ENCODE measurements at places on chromosomes 2 and 18. TPM values are rescaled to one million over a fixed set of nuclear protein-coding genes. Genes with fewer than 3 reads are reported as not detected.

DNA sequence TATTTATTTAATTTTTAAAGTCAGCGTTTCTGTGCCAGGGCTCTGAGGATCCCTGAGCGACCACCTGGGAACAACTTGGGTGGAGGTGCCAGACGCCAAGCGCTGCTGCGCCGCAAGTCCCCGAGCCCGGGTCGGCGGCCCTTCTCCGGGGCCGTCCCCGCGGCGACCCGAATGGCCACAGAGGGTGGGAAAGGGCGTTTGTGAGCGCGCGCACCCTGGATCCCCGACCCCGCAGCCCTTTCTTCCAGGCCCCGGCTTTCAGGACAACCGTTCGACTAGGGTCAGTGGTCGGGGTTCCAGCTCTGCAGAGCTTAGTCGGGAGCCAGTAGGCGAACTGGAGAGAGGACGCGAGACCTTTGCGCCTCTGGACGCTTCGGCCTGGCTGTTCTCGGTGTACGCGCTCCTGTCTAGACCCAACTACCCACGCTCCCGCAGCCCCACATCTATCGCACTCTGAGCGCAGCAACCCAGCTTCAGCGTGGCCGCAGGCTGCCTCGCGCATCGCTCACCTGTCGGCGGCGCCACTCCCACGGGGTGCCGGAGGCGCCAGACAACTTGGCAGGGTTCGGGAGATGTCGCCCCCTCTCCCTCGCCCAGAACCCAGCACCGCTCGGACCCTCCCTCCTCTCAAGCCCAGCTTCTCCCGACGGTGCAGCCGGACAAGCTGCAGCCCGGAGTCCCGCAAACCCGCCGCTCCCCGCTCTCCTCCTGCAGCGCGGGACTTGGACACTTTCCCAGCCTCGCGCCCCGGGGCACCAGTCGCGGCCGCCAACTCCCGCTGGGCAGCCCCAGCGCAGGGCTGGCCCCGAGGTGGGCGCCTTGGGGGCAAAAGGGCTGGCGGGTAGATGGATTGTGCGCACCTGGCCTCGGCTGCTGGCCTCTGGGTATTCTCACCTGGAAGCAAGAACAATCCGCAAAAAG lies 758 bp downstream of the LYPD1 start:
- DNase-seq, result no peak

DNA sequence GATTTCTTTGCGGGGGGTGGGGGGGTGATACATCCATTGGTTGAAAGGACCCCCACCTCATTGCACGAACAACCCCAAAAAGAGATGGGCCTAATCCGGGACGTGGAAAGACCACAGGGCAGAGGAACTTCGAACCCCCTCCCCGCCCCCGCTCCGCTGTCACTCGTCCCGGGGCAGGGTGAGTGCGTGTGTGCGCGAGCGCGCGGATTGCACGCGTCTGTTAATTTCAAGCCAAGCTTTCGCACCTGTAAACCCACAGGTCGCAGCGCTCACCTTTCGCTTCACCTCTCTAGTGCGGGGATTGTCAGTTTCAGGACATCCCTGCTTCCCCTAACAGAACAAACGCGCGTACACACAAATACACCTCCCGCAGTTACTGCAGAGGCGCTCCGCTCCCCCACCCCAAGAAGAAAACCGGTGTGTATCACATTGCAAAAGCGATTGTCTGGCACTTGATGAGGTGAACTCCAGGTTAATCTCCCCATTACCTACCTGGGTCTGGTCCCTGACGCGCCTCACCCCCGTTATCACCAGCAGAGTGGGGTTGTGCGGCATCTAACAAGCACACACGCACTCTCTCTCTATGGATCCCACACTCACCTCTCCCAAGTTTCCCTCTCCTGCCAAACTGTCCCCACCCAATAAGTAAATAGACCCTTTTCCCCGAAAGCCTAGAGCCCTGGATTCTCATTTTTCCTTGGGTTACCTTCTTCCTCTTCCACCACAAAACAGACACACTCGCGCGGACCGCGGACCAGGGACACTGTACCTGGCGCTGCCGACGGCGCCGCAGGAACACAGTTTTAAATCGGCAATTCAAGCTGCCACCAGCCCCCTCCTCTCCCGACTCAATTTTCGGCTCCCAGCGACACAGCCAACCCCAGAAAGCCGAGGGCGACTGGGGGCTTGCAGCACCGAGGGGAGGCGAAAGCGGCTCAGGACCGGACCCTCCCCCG lies 1.0 kb downstream of the CYP26B1 start:
- DNase-seq, result peak; percentile 89

Gene TCF7L1
- total RNA-seq, result 2.5 TPM

GRCh38 chr2:224208007-224208406 lies 168.9 kb upstream of the SERPINE2 start:
- DNase-seq, result no peak

GRCh38 chr2:181198183-181198864 lies 217.9 kb downstream of the UBE2E3 start:
- DNase-seq, result no peak

Gene ACMSD
- not detected for total RNA-seq

GRCh38 chr2:32852856-32853255 lies 93.9 kb upstream of the LTBP1 start:
- DNase-seq, result no peak

Gene CDK5R2
- not detected for total RNA-seq

DNA sequence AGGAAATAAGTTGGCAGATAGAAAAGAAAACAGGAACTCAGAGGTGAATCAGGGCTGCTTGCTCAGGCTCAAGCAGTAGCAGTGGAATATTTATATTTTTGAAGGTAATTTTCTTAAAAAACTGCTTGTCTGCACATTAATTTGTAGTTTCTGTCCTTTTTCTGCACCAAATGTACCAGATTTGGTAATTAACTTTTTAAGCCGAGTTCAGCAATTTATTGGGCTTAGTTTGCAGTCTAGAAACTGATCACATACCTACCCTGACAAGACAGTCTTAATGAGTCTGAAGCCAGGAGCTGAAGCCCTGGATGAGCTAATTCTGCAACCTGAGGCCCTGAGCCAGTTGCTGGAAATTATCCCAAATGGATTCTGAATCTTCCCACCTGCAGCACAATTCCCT lies 647.0 kb downstream of the TDRD15 start:
- DNase-seq, result no peak

GRCh38 chr2:239227661-239228371 lies 173.0 kb downstream of the HDAC4 start:
- no peak for DNase-seq

- no peak for DNase-seq
Observed at GRCh38 chr18:24055009-24055804, 40.7 kb downstream of the TTC39C start.

Gene MYO7B
- under 0.01 TPM for total RNA-seq

- DNase-seq, result no peak
Observed at GRCh38 chr2:104897515-104898184, 43.7 kb downstream of the POU3F3 start.

DNA sequence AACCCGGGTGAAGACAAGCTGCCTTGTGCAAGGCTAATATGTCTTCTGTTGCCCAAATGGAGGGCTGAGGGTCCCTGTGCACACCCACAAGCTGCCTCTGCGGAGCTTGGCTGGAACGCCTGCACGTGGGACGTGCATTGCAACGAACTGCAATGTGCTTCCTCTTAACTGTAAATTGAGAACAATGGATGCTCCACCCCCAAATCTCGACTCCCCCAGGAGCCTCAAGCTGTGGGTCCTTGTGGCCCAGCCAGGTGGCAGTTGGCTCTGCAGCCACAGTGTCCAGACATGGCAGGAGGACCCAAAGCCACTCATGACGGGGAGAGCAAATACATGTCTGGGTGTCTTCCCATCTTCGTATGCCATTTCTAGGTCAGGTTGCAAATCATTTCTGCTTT lies 90.1 kb downstream of the TWIST2 start:
- DNase-seq, result peak; percentile 65
